Fibroblast of skin of right biceps (primary cell): ENCODE measurements at places on chromosomes 2 and 18.

DNA sequence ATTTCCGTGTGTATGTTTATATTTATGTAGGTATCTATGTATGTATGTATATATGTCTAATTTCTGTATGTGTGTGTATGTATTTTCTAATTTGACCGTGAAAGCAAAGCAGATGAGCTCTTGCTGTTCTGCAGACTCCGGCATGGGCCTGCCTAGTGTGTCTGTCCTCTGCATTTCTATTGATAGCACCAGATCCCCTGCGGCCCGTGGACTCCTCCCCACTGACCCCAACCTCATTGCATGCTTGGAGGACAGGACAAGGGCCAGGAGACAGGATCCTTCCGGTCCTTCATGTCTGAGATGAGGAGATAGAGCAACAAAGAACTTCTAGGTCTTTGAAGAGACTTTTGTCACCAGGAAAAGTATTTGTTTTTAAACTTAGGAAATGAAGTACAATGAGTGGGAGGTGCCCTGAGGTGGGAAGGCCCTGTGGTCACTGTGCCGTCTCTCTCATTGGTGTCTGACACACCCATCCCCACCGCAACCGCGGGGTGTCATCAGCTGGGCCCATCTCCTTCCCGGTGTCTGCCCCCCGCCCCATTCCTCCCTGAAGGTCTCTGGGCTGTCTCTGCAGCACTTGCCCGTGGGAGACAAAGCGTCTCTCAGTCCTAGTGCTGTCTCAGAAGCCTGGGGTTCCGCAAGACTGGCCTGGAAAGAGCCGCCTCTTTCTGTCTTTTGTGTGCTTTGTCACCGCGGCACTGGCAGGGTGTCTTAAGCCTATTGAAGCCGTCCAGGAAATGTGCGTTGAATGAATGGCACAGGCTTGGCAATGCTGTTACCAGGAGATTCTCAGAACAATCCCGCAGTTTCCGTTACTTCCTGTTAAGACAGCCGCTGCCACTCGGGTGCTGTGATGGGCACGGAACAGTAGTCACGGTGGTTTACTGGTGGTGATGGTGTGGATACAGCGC lies 216.4 kb downstream of the AGAP1 start:
- DNase-seq: no peak

- DNase-seq: no peak
Observed at GRCh38 chr2:105416156-105416555, 17.3 kb upstream of the FHL2 start.

GRCh38 chr2:74302865-74303264 lies 40.4 kb downstream of the SLC4A5 start:
- DNase-seq: no peak

- DNase-seq: no peak
Observed at GRCh38 chr2:16014802-16015201, 74.5 kb downstream of the MYCN start.

- DNase-seq: peak; percentile 96
Observed at GRCh38 chr18:59502274-59503175, 143.5 kb upstream of the LMAN1 start.

DNA sequence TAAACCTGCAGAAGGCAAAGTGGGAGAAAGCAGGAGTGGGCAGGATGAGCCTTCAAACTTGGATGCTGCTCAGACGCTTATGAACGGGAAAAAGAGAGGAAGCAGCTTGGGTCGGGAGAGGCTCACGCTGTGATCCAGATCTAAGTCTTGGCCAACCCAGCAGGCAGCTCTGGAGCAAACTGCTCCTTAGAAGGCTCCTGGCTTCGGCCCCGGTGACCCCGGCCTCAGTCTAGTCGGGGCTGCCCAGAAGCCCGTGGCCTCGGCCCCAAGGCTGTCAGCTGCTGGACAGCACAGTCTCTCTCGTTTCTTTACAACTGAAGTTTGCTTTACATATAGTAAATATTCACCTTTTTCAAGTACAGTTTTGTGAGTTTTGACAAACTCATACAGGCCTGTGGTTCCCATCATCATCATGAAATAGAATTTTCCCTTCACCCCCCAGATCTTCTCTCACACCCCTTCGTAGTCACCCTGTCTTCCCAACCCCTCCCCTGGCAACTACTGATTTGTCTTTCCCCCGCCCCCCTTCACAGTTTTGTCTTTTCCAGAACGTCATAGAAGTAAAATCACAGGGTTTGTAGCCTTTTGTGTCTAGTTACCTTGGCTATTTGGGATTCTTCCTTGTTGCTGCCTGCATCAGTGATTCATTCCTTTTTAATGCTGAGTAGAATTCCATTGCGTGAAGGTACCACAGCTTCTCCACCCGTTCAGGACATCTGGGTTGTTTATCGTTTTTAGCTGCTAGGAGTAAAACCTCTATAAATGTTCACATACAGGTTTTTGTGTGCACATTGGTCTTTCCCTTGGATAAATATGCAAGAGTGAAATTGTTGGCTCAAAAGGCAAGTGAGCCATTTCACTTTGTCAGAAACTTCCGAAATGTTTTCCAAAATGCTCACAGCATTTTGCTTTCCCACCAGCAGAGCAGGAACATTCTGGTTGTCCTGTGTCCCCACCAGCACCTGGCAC lies 35.1 kb downstream of the MYO7B start:
- DNase-seq: peak; percentile 35

GRCh38 chr2:41994661-41995060 lies 53.2 kb upstream of the PKDCC start:
- no peak for DNase-seq

DNA sequence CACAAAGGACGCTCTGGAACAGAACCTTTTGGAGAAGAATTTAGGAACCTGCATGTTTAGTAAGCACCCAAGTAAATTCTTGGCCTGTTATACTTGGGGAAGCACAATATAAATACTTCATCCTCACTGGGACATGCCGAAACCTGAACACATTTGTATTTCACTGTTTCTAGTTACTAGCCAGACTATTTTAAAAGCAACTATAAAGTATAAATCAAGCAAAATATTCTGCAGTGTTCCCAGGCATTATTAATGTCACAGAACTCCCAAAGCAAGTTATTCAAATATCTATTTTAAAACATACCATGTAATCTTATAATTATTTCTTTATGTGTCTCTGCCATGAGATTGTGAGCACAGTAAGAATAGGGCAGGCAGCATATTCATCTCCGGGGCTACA lies 54.8 kb downstream of the CALCRL start:
- no peak for DNase-seq

DNA sequence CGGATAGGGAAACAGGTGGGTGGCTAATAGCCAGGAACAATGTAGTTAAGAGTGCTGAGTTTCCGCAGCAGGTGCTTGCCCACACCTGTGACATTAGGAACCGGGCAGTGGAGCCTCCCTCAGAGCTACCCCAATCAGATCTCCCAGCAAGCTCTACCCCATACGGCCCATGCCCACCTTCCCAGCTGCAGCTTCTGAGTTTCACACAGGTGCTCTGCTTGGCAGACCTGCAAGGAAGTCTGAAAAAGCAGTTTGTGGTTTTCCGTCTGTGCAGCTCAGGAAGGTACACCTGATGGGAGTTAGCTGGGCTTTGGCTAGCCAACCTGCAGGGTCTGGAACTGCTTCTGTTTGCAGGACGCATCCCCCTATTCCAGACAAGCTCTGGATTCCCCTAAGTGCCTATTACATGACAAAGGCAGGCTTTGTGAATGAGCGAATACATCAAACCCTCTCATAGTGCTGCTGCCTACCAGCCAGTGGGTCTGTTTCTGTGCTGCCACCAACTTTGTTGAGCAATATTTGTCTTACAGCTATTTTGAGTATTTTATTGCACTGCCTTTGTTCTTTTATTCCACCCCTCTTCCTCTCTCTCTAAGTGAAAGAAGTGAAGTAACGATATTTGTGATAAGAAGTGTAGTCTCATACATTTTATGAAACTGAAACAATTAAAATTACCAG lies 24.7 kb upstream of the CEP68 start:
- no peak for DNase-seq
